Activated CD4-positive, alpha-beta T cell treated with anti-CD3 and anti-CD28 coated beads, Interleukin-2, amount 10 ng/mL, durations not matched to agents 24 days and 14 days (primary cell): ENCODE measurements at places on chromosomes 2 and 18. TPM values are rescaled to one million over a fixed set of nuclear protein-coding genes. Genes with fewer than 3 reads are reported as not detected.
A peak's percentile ranks its signal among the peaks of the same experiment; 100 is the strongest.

The SH3RF3 gene
- 0.47 TPM in 2 replicates for total RNA-seq

The NOSTRIN gene
- total RNA-seq: not detected in 2 replicates

The FZD7 gene
- total RNA-seq: 1.3 TPM in 2 replicates

The CROCC2 gene
- not detected in 2 replicates for total RNA-seq

The ATG16L1 gene
- total RNA-seq: 36.7 and 37.9 TPM in 2 replicates

DNA sequence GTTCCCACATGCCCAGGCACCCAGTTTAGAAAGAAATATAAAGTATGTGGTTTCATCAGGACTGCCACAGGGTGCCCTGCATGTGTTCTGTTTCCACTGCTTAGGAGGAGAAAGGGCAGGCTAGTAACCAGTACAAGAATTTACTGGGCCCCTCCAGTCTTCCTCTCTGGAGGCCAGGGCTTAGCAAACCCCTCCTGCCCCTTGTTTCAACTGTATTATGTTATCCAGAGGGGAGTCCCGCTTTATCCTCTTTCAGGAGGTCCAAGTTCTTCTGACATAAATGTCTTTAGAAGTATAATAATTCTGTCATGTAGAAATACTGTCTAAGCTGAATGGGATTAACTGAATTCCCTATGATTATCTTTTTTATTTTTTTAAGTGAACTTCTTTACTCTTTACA lies 132.1 kb downstream of the WDSUB1 start:
- DNase-seq: no peak

DNA sequence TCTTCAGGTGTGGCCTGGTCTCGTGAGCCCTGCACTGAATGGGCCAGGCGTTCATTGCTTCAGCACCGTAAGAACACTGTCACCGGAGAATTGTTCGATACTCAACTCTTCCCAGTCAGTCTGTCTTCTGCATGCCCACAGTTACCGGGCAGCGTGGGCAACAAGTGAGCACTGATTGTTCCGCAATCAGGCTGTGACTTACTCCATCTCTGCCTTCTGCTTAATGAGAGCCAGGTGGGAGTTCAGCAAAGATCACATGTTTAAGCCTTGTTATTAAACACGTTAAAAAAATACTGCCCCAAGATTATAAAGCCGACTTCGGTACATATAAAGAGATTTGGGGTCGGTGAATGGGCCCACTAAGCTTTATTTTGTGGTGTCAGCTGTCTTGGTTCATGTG lies 3.7 kb downstream of the STEAP3 start:
- DNase-seq: no peak

DNA sequence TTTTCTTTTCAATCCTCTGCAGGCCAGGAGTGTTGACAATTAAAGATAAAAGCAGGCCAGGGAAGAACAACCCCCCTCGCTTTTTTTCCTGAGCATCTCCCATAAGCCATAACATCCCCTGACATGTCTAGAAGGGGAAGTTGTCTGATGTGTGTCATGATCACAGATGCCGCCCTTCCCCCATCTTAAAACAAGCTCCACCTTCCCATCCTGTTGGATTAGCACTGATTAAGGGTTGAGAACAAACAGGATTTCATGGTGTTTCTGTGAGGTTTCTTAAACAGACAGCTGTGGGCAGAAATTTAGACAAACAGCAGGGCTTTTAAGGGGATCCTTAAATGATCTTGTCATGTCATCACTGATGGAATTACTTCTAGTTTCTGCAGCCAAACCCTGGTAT lies 59.4 kb upstream of the UPP2 start:
- no peak for DNase-seq

DNA sequence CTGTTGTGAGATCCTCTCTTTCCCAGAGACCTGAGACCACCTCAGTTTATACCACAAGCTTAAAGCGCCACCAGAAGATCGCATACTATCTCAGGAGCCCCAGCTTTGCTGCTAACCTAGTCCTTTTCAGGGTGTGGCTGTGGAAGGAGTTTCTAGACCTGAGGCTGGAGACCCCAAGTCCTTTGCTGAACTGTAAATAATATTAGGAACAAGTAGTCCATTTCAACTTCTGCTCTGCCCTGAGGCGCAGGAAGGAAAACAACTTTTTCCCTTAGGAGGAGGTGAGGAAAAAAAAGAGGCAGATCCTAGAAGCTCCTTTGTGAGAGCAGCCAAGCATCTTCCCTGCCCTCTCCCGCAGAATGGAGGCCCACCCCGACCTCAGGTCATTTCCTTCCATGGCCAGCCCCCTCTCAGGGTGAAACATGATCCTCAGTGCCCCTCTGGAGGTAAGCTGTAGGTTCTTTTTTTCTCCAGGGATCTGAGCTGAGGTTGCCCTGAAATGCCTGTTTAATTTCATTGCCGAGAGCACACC lies 122.8 kb upstream of the LGALSL start:
- no peak for DNase-seq

GRCh38 chr18:75782826-75783225 lies 355.3 kb upstream of the SMIM21 start:
- DNase-seq: no peak

GRCh38 chr2:240323601-240324291 lies 111.7 kb upstream of the GPC1 start:
- DNase-seq: no peak

- DNase-seq: peak; percentile 21
Observed at GRCh38 chr2:167965907-167966761, 281.3 kb downstream of the STK39 start.
